ENCODE measurements at places on chromosomes 1 and 21. TPM values are rescaled to one million over a fixed set of nuclear protein-coding genes. Genes with fewer than 3 reads are reported as not detected.

Gene PKLR
- total RNA-seq = not detected

Gene GPA33
- 0.36 TPM for total RNA-seq

Gene AXDND1
- total RNA-seq = 1.1 TPM

Gene PODN
- total RNA-seq = 8.9 TPM

Gene TSPEAR
- total RNA-seq = 0.09 TPM

Gene APH1A
- 56.2 TPM for total RNA-seq

Gene AGMAT
- 0.45 TPM for total RNA-seq

- DNase-seq = no peak
These were observed 44.3 kb downstream of the KIFAP3 start for GRCh38 chr1:170030212-170030611.

GRCh38 chr1:94617134-94617805, 75.7 kb upstream of the F3 start:
- no peak for DNase-seq

- no peak for DNase-seq
These were observed 144.2 kb downstream of the RRAGC start for GRCh38 chr1:38715415-38715814.

- DNase-seq = peak; percentile 58
These were observed 55.8 kb downstream of the SLC45A1 start for GRCh38 chr1:8373581-8374241.

- no peak for DNase-seq
These were observed 4.8 kb upstream of the LRRC8B start for GRCh38 chr1:89519779-89520358.

- no peak for DNase-seq
These were observed 76.1 kb upstream of the IRF2BP2 start for GRCh38 chr1:234686035-234686434.

DNA sequence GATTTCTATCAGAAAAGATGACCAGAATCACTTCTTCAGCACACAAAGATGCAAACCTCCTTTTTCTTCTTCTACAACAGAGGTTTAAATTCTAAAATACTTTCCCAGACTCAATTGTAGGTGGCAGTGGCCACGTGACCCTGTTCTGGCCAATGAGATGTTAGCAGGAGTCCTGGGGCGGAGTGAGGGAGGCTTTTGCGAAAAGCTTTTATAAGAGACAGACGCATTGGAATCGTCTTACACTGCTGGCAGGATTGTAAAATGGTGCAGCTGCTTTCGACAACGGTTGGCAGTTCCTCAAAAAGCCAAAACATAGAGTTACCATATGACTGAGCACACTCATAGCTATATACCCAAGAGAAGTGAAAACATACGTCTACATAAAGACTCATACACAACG, 87.0 kb upstream of the MAGI3 start:
- no peak for DNase-seq

DNA sequence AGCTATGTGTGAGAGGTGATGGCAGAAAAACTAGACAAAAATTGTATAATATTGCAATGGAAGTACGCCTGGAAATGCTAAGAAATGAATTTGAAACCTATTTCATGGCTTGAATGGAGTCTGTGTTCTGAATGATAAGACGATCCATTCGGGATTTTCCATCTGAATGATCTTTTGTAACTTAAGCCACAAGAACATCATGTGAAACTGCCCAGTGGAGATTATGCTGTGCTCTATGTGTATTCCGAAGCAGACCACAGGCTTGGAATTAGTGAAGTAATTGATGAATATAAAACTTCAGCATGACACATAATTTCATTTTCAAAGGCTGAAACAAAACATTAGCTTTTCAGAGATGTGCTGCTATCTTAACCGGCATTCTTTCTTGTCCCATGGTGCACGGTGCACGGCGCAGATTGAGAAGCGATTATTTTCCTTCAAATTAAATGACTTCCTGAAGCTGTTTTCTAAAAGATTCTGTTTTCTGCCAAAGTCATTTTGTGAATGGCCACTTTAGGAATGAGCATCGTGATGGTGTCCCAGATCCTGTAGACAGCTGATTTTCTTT, 652.9 kb downstream of the PLA2G4A start:
- DNase-seq = no peak

GRCh38 chr1:236284291-236284721, 2.5 kb upstream of the ERO1B start:
- no peak for DNase-seq

DNA sequence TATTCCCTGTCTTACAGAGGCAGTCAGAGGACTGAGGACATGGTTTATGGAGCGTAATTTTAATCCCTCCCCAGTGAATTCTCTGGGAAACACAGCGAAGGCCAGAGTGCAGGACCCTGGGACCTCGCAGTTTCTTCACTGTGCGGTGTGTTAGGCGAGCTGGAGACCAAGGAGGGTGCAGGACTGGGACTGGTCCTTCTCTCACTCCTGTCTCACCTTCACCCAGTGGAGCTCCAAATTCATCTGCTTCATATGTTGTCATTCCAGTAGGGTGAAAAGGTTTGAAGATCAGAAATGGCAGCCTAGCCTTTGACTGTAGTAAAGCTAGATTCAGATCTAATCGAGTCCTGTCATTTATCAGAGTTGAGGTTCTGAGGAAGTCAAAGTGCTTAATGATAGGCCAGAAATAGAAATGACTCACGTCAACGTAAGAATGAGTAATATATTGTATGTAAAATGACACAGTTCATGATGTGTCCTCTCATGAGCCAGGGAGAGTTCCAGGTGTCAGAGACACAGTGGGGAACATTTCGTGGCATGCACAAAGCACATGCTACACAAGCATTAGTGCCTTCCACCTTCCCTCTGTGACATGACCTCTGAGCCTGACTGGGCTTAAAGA, 647.5 kb downstream of the SMYD3 start:
- no peak for DNase-seq

DNA sequence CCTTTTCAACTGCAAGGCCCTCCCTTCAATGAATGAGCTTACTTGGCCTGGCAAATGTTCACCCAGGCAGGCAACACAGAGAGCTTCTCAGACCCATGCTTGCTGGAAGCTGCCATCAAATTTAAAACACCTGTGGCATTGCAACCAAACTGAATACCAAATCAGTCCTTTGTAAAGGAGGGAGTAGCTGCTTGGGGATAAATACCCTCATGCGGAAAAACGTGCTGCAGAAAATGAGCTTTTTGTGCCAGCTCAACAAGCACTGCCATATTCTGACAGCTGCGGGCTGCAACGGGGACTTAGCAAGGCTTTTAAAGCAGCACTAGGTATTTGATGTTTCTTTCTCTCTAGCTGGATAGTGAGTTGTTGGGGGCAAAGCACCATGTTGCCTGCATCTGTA, 119.7 kb downstream of the PLPPR4 start:
- DNase-seq = no peak

DNA sequence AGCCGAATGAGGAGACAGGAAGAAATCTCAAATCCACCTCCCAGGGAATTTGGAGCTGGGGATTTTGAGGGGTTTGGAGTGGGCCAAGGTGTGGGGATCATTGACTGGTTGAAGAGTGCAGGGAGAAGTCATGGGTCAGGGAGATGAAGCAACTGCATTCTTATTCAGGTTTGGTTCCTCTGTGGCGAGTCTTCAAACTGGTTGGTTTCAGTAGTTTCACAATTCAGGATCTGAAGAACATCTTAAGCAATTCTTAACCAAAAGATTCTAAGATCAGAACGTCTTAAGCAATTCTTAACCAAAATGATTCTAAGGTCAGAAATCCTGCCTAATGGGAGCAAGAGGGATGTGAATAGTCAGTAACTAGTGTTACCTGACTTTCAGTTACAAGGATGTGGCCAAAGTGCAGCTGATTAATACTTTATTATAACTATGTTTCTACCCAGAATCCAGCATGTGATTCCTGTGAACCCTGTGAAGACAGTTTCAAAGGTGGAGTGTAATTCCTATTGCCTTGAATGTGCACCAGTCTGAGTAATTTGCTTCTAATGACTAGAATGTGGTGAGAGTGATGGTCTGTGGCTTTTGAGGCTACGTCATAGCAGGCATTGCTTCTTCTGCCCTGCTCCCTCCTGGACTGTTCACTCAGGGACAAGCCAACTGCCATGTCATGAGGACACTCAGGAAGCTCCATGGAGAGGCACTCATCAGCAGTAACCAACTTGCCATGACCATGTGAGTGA, 61.2 kb downstream of the OLFML3 start:
- no peak for DNase-seq

DNA sequence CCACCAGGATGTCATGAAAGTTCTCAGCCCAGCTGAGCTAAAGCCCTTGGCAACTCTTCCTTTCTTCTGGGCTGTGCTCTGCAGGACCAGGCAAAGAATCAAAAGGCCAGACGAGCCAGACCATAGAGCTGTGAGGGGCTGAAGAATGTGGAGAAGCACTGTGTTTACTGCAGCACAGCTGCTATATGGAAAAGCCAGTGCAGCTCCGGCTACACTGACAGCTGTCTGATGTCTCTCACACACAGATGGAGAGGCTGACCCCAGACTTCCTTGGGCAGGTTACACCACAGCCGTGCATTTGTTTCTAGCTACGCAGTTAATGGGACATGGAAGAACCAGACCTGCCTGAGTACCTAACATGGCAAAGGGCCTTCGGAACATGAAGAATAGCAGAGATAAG, 40.3 kb downstream of the CD247 start:
- no peak for DNase-seq

GRCh38 chr1:64472805-64473204, 2.9 kb downstream of the CACHD1 start:
- DNase-seq = no peak

- DNase-seq = no peak
These were observed 12.7 kb upstream of the TNNI1 start for GRCh38 chr1:201434266-201434665.

DNA sequence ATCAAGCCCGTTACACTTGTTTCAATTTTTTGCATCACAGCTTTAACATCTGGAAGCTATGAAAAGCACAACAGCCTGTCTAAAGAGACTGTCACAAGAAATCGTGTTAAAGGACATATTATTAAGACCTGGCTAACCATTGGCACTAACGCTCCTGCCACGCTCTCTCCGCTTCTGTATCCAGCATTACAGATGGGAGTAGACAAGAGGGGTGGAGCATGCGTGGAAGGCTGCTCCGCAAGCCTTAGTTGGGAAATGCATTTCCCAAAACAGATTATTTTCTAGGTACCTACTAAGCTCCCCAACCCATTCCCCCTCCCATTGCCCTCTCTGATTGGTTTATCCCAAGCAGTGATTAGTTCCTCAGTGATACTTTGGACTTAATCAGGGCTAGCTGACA, 72.4 kb downstream of the NTNG1 start:
- no peak for DNase-seq

GRCh38 chr1:216804111-216804510, 80.9 kb upstream of the ESRRG start:
- no peak for DNase-seq

DNA sequence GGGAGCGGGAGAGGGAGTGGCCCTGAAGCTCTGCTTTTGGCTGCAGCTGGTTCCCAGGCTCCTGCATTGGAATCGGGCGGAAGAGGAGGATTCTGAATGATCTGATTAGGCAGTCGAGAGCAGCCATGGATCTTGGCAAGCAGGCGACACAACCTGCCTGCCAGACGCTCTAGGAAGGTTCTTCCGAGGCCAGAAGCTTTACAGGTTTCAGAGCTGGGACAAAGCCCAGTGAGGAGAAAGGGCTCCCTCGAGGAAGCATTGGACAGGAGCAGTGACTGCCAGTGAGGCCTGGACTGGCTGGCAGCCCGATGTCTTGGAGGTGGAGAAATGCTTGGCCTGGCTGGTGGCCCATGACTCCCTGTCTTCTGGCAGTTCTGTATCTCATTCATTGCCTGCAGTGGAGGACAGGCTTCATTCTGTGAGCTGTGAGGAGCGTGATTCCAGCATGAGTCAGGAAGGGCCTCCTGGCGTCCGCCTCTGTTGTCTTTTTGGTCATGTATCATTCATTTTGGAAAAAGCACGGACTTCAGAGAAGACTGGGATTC, 132.7 kb upstream of the IPO9 start:
- DNase-seq = peak; percentile 88

GRCh38 chr1:55938376-55938850, 641.0 kb downstream of the PLPP3 start:
- DNase-seq = peak; percentile 43

GRCh38 chr1:94160811-94161210, 39.9 kb upstream of the ABCA4 start:
- peak; percentile 70 for DNase-seq

DNA sequence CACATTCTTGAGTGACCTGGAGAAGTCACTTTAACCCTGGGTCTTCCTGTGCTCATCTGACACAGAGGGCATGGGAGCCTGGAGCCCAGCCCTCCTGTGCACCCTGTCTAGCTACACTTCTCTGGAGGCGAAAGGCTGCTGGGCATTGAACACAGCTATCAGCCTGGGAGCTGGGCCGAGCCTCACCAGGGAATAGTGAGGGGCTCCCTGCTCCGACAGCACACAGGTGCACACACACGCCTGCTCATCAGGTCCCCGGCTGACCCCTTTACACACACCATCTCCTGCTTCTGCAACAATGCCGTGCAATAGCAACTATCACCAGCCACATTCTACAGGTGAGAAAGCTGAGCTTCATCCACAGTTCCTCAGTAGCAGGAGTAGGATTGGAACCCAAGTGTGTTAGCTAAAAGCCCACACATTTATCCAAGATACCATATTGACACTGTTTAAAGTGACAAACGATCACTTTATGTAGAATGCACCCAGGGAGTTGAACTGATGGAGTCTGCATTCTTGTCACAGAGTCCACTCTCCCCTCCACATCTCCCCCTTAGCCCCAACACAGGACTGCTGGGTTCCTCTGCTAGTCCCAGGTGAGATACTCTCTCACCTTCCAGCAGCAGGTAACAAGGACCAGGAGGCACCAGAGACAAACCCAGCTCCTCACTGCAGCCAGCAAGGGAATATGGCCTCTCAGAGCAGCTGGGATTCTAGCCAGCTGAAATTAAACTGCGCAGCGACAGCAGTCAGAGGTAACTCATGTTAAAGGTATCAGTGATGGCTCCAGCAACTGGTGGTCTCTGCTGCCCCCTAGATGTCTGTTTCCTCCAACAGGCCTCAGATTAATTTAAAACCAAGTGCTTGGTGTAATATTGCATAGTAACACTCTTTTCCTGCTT, 18.3 kb upstream of the CAPN8 start:
- peak; percentile 69 for DNase-seq

DNA sequence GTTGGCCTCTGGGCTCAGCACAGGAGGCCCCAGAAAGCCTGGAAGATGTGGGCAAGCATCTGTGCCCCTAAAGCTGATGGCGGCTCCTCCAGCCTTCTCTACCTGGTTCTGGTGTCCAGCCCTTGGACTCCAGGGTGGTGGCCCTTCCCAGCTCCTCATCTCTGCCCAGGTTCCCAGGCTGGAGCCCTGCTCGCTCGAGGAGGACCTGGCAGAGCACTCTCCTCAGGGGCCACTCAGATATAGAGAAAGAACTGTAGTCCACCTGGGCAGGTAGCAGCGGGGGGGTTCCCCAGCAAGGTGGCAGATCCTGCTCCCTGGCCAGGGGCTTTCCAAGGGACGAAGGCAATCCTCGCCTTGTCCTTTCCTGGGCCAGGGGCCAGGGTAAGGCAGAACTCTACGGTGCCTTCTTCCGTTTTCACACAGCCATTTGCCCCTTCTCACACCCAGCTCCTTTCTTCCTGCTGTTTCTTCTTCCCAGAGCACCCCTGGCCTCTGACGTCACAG, 18.9 kb downstream of the WNT4 start:
- DNase-seq = no peak

DNA sequence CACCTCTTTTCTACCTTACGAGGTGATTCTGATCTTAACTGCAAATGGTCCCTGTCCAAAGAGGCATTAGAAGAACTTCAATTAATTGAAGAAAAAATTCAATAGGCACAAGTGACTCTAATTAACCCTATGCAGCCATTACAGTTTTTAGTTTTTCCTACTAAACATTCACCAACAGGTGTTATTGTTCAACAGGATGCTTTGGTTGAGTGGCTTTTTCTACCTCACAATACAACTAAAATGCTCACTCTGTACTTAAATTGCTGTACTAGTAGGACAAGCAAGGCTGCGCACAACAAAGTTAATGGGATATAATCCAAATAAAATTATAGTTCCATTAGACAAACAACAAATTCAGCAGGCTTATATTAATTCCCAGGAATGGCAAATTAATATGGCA, 11.6 kb upstream of the PM20D1 start:
- no peak for DNase-seq
